ENCODE measurements at places on chromosomes 2 and 18.
A peak's percentile ranks its signal among the peaks of the same experiment; 100 is the strongest.

DNA sequence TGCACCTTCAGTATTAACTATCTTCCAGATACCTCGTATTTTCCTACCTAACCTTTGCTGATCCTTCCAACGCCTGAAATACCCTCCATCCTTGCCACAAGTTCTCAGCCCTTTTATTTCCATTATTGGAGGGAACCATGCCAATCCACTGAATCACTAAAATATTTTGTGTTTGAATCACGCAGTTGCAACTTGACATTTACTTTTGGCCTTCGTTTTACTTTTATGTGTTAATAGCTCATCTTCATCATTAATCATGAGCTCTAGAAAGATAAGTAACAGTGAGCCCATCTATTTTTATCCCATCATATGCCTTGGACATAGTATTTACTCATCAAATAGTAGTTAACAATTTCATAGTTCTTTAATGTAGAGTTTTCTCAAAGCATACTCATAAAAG, 463.2 kb downstream of the THSD7B start:
- DNase-seq: no peak

GRCh38 chr18:51519571-51519970, 322.1 kb upstream of the MEX3C start:
- peak; percentile 8 for DNase-seq

- DNase-seq: no peak
Observed at GRCh38 chr2:17781482-17781881, 27.5 kb downstream of the GEN1 start.

- peak; percentile 33 for DNase-seq
Observed at GRCh38 chr2:67516362-67516761, 119.2 kb downstream of the ETAA1 start.

GRCh38 chr2:46800625-46801349, 114.8 kb downstream of the MCFD2 start:
- DNase-seq: no peak

DNA sequence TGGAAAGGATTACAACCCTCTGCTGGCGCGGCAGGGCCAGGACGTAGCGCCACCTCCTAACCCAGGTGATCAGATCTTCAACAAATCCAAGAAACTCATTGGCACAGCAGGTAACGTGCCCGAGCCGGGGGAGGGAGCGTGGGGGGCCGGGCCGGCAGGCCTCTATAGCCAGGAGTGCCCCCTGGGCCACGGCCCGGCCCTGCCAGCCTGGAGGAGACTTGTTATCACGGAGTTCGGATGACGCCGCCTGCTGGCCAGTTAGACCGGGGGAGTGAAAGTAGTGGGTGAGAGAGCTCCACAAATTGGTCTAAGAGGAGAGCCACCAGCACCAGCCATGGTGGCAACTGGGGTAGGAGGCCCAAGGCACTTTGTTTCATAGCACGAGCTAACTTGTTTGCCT, 8.6 kb upstream of the TMEM214 start:
- no peak for DNase-seq

DNA sequence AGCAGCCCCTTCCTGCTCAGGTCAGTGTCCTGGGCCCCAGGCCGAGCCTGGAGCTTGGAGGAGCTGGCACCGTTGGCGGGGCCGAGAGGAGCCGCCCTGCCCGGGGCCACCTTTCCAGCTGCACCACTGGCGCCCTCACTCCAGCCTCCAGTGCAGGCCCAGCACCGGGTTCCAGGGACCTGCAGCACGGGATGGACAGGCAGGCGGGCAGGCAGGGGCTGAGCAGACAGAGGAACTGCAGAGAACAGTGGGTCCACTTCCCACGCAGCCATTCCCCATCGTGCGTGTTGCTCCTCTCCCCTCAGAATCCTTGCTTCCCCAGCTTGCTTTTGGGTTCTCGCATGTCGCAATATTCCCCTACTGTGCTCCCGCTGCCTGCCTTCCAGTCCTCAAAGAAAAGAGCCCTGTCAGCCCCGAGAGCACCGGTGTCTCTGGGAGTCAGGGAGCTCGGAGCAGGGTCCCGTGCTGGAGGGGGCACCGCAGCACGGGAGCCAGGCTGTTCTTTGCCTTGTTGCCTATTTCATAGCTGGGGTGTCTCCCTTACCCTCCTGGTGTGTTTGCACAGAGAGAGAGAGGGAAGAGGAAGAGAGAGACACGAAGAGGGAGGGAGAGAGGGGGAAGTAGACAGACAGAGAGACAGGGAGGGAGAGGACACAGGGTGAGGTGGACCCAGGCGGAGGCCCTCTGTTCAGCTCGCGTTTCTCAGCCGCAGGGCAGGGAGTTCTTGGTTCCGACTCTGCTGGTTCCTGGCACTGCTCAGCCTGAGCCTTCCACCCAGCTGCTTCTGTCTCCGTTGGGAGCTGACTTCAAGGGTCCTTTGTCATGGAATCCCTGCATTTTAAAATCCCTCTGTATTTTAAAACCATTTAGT, 126.0 kb downstream of the MBP start:
- no peak for DNase-seq

GRCh38 chr2:237866101-237866621, 6.7 kb downstream of the RAMP1 start:
- DNase-seq: no peak

DNA sequence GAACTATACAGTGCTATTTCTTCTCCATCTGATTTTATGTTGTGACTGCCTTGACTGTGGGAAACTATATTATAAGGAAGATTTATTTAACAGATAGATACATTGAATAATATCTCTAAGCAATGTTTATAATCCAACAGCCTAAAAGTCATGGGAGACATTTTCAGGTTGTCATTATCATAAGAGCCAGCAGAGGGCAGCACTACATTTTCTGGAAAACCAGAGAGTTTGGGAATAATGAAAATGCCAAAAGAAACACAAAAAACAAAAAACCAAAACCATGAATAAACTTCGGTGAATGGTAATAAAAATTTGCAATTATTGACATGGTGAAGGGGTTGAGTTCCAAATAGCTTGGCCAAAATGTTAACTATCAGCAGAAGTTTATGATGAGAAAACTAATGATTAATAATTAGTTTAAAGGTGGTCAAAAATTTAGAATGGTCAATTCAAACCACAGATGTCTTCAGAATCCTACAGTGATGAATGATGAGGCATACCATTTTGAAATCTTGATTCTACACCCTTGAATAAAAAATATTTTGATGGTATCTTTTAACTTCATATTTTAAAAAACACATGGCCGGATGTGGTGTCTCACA, 4.7 kb downstream of the EEF1B2 start:
- DNase-seq: peak; percentile 26
